ENCODE measurements at places on chromosomes 3 and 15.

GRCh38 chr15:77599899-77600298, 32.8 kb downstream of the LINGO1 start:
- no peak for DNase-seq

DNA sequence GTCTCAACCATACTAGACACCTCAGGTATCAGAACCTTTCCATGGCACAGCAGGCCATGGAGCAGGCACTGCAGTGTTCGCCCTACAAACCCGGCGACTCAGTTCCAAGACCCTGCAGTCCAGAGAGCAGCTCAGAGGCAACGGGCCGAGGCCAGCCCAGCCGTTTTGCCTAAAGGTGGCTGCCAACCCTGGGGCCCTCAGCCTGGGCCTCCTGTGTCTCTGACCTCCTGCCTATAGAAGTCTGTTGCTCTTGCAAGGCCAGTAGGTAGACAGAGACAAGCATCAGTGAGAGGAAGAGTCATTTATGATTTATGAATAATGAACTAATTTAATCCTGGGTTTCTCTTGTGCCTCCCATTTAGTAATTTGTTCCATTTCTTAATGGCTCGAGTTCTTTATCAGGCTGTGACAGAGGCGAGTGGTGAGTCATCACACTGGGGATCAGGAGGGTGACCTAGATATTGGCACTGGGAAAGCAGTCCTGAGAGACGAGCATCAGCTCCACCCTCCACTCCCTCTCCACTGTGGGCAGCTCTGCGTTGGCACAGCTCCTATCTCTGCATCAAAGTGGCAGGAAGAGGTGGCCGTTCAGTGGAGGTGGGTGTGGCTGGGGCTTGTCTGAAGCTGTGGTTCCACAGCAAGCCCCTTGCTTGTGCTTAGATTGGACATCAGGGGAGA, 79.8 kb downstream of the ABHD5 start:
- DNase-seq = no peak

DNA sequence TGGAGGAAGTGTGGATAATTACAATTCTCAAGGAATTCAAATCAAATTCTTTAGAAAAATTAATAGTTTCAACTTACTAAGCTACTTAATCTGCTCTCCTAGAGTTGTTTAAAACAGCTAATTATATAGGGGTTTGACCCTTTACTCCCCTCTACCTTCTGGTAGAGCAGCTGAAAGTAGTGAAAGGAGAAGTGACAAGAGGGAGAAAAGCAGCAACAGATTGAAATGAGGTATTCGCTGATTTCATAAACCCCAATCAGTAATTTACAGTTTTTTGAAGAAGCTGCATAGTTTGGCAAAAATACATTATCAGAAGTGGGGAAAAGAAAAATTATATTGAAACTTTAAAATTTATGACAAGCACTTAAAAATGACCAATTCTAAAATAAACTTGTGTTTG, 52.8 kb downstream of the ZMAT3 start:
- DNase-seq = no peak

DNA sequence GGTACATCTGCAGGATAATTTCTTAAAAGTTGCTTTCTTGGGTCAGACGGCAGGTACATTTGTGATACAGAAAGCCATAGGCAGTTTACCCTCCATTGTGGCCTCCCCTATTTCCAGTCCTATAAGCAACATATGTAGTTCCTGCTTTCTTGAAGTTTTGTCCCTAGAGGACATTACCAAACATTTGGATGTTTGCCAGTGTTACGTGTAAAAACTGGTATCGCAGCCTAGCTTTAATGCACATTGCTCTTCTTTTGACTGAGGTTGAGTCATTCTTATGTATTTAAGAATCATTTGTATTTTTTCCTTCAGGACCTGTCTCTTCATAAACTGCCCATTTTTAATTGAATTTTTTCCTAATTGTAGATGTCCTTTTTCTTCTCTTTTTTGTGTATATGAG, 114.3 kb downstream of the DIPK2A start:
- no peak for DNase-seq

DNA sequence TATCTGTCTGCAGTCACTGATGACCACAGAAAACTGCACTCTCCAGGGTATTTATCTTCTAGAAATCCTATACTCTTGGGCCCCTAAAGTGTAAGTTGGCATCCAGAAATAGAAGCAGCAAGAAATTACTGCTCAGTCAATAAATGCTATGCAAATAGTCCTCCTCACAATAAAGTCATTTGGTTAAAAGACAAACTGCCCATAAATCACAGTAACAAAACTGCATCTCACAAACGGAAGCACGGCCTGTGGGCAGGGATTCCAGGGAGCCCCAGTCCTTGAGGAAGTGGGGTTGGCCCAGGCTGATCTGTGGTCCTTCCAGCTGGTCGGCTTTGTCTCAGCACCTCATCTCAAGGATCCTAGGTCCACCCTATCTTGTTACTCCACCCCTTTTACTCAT, 29.7 kb upstream of the SPATA12 start:
- no peak for DNase-seq

DNA sequence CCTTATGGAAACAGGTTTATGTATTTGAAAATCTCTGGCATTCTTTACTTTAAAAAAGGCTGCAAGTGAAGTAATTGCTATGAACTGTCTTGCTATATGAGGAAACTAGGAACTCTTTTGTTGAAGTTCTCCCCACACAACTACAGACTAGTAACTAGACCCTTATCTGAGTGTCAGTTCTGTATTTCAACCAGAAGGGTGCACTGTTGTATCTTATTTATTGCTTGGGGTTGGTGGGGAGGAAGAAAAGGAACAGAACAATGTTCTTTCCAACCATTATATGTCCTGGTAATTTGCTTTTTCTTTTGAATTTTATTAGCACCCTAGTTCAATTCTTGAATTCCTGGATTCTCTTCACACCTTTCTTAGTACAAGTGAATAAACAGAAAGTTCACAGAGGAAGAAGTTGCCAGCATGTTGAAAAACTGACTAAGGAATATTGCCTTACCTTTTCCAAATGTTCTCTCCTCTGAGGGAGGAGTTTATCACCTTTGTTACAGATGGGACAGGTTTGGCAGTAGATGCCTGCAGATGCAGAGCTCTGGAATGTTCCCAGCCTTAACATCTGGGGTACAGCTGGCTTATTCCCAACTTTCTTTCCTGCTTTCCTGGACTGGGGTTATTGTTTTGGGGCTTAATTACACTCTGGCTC, 162.4 kb upstream of the CFAP20DC start:
- DNase-seq = no peak

- DNase-seq = no peak
Measured at GRCh38 chr3:36065321-36065720, 315.0 kb upstream of the STAC start.

DNA sequence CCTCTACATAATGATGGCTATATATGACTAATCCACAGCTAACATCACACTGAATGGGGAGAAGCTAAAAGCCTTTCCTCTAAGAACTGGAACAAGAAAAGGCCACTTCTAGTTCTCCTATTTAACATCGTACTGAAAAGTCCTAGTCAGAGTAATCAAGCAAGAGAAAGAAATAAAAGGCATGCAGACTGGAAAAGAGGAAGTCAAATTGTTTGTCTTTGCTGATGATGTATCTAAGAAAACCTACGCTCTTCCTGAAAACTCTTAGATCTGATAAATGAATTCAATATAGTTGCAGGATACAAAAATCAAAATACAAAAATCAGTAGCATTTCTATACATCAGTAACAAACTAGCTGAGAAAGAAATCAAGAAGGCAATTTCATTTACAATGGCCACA, 116.9 kb downstream of the TP63 start:
- no peak for DNase-seq

DNA sequence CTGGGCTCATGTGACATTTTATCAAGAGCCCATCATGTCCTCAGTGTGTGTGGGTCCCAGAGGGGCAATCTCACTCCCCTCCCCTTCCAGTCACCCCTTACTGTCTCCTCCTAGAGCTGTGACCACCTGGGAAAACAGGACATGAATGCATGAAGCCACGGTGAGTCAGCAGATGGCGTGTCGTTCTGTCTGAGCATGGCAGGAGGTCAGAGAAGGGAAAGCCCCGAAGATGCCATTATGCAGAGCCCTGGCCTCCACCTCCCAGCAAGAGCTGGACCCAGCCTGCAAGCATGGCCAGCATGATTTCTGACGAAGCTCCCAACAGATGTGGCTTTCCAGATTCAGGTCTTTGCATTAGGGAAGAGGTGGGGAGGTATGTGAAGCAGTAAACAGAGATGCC, 118.5 kb downstream of the TLE3 start:
- DNase-seq = no peak

DNA sequence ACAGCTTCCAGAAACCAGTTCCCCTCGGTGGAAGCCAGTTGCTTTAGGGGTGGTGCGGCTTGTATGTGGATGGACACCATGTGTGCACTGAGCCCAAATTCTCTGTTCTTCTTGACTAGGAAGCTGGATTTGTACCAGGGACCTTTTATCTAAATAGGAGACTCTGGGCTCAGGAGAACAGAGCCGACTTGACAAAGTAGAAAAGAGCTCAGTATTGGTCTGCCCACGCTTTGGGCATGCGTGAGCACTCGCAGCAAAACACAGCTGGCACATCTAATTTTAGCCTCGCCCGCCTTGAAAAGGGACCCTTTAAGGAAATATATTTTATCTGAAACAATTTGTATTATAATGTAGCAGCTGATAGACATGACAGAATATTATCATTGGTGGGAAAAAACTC, 1.1 kb upstream of the RBMS3 start:
- DNase-seq = no peak

GRCh38 chr3:143183665-143183964, 64.0 kb downstream of the CHST2 start:
- DNase-seq = no peak

DNA sequence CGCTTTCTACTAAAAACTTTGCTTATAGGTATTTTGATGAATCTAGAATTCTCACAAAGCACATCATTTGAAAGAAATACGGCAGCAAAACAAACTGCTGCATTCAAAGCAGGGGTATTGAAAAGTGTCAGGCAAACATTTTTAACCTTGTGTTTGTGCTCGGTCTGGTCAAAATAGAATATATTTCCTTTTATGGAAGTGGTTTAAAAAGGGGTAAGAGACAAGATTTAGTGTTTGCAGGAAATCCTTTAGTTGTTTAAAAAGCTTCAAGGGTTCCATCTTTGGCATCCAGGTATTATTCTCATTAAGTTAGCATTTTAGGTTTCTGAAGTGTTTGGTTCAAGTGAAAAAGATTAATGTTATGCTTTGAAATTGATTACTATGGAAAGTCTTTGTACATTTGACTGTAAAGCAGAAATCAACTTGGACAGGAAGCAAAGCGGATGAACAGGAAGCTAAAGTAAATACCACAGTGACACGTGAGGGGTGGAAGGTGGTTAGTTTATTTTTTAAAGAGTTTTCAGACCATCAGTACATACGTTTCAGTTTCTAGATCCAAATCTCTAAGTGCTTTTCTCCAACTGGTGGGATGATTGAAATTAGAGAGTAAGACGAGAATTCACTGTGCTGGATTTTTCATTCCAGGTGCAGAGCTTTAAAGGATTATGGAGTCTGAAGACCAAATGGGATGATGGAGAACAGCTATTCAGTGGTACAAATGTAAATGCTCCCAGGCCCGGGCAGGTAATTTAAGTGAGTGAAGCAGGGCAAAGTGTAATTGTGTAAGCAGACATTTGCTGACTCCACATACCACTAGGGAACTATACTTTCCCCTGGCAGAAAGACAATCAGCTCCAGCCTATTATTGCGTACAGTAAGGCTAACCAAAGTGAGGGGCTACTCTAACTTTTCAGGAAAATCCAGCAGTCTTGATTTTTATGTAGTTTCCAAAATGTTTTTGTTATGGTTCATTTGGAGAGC, 341.8 kb upstream of the TBL1XR1 start:
- no peak for DNase-seq

DNA sequence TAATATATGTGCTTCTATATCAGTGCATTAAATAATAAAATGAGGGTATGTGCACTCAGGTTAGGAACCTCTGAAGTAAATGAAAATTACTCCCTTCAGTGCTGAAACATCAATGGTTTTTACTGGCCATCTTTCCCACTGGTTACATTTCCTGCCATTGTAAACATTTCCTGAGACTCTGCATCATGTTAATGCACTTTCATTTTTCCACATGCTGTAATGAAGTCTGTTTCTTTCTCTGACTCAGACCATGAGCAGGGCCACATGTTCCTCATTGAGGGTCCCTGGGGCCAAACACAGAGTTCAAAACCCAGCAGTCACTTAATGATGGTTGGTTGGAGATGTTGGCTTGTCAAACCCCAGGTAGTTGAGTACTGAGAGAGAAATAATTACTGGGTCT, 15.3 kb downstream of the FAM3D start:
- DNase-seq = no peak

DNA sequence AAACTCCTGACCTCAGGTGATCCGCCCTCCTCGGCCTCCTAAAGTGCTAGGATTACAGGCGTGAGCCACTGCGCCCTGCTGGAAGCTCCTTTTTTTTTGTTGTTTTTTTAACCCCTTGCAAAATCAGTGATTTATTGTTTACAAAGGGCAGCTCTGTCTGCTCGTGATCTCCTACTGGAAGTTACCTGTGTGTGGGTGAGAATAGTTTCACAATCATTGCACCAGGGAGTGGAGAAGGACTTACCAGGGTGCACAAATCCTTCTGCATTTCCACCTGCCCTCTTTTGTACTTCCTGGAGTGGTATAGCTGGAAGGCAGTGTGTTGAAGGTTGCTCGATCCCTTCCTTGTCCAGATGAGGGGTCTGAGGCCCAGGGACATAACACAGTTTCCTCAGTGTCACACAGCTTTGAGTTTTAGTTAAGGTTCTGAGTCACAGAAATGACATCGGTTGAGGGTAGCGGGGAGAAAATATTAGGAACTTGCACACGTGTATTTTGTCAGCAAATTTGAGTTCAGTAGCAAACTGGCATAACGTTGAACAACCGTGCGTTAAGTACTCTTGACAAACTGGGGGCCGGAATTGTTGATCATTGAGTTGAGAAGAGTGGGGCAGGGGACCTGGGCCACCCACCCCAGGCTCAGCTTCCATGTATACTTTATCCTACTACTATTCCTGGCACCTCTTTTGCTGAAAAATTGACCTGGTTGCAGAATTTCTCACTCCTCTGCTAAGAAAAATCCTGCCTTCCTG, 11.3 kb upstream of the TRAK1 start:
- no peak for DNase-seq

DNA sequence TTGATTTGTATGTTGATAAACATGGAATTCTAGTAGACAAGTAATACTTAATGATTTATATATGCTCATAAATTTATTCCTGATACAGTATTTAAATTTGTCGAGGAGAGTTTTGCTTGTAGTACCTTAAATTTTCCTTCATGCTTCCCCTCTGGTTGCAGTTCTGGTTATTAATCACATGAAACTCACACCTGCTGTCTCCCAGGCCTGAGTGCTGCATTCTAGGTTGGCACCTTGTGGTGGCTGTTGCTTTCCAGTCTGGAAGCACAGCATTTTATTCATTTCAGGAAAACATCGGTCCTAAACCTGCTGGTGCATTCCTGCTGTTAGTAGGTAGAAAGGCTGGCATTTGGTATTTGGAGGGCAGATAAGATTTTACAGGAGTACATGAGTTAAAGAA, 44.9 kb downstream of the ATP1B3 start:
- no peak for DNase-seq

- DNase-seq = no peak
Measured at GRCh38 chr3:127959041-127959440, 44.0 kb downstream of the KBTBD12 start.
